ENCODE measurements at places on chromosomes 12 and 14.

DNA sequence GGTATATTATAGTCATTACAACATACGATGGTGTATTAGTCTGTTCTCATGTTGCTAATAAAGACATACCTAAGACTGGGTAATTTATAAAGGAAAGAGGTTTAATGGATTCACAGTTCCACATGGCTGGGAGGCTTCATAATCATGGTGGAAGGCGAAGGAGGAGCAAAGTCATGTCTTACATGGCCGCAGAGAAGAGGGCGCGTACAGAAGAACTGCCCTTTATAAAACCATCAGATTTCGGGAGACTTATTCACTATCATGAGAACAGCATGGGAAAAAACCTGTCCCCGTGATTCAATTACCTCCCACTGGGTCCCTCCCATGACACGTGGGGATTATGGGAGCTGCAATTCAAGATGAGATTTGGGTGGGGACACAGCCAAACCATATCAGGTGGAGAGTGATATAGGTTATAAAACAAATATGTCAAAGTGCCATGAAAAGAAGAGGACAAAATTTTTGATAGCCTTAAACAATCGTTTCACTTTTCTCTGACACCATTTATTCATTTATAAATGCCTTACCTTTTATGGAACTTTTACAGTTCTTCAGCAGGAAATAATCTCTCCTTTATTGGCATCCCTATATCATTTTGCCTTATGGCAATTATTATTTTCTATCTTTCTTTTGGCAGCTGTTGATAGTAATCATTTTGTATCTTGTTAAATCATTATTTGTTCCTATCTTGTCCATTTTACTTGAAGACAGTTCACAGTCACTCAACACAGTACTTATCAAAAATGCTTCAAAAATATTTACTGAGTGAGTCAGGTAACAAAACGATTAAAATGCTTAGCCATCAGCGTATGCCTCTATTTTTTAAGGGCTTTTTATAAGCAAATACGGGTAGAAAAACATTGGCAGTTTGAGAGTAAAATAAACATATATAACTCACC is 196.0 kb downstream of the RAD51B start:
- no peak for DNase-seq

DNA sequence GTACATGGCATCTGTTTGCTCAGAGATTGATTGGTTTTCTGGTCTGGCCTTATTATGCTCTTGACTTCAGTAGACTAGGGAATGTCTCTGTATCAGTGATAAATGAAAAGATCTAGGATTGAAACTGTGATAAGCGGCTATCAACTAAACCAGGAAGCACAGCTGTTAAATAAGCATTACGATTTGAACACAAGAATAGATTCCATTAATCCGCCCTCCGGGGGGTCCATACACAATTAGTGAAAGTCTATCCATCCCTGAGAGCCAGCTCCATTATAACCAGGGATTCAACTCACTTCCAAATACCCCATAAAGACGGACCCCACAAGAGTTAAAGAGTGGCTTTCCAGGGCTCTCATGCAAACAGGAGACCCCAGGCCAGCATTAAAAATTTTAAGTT is 279.0 kb downstream of the GRIN2B start:
- peak; percentile 81 for DNase-seq

- no peak for DNase-seq
Measured at GRCh38 chr12:112409906-112410244, 470 bp upstream of the RPL6 start.

DNA sequence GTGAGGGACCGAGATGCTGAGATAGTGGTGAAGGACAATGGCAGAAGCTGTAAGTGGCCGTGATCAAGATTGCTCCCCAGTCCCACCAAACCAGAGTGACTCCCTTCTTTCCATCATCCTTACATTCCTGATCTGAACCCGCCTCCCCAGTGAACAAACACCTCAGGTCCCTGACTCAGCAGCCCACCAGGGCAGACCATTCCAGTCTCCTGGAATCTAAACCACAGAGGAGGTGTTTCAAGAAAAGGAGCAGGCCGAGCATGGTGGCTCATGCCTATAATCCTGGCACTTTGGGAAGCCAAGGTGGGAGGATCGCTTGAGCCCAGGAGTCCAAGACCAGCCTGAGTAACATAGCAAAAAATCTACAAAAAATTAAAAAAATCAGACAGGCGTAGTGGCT is 6.6 kb downstream of the ERBB3 start:
- DNase-seq = no peak

DNA sequence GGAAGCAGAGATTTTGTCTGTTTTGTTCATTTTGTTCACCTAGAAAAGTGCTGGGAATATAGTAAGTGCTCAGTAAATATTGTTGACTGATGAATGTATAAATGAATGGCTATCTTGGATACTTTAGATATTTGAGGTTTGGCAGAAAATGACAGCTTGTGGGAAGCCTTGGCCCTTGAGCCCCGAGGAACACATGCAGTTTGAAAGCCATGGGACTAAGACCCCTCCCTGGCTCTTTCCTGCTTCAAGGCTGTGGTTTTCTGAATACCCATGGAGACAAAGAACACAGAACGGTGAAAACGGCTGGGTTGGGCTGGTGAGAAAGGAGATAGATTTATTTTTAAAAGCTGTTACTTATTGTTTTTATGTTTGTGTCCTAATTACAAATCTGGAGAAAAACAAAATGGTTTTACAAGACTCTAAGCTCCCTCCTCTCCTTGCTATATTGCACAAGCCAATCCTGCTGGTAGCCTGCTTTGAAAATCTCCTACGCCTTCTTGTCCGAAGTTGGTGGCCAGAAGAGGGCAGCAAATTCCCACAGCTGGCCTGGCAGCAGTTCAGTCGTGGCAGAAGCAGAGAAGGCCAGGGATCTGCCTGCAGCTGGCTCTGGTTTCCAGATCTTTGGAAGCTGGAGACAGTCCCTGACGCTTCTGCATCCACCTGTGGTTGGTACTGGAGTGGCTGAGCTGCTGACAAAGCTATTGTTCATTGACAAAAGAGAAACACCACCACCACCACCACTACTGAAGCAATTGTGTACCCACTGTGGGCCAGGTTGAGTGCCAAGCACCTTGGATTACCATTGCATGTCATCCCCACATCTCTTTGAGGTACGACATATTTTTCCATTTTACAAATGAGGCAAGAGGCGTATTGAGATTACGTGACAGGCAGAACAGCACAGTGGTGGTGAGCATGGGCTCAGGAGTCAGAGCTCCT is 5.2 kb upstream of the KRT85 start:
- DNase-seq = peak; percentile 89

DNA sequence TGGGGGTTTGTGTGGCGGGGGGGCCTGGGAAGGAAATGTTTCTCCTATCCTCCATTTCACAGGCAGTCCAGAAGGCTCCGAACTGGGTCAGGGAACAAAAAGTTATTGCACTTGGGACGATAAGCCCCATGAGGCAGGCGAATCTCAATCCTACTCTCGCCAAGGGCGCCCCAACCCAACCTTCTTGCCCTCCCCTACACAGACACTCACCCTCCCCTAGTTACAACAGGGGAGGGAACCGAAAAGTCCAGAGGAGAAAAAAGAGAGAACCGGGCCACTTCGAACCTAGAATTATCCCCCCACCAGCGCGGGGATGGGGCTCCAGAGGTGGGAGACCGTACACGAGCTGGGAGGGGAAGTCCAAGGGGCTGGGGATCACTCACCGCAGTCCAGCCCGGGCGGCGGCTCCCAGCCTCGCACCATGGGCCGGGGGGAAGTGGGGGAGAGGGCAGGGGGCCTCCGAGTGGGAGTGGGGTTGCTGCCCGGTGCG is 357 bp downstream of the HOMEZ start:
- DNase-seq = no peak

DNA sequence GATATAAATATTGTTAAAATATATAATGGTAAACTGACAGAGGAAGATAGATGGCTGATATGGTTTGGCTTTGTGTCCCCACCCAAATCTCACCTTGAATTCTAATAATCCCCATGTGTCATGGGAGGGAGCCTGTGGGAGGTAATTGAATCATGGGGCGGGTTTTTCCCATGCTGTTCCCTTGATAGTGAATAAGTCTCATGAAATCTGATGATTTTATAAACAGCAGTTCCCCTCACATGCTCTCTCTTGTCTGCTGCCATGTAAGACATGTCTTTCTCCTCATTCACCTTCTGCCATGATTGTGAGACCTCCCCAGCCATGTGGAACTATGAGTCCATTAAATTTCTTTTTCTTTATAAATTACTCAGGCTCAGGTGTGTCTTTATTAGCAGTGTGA is 46.3 kb downstream of the PTCSC3 start:
- DNase-seq = no peak

DNA sequence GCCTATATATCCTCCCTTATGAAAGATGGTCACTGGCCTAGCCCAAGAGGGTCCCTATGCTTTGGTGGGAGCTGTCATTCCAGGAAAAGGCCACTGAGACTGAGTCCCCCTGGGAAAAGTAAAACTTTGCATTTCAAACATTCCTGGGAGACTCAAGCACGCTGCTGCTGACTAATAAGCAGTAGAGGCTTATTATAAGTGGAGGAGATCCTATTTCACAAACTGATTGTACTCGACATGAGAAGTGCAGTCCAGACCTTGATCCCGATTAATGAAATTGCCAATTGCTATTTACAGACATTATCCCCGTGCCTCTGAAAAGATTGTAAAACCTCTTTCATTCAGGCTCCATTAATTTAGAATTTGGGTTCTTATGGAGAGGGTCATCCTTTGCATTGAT is 96.6 kb downstream of the EMP1 start:
- no peak for DNase-seq

GRCh38 chr12:5509557-5509956 is 77.6 kb downstream of the NTF3 start:
- DNase-seq = no peak

DNA sequence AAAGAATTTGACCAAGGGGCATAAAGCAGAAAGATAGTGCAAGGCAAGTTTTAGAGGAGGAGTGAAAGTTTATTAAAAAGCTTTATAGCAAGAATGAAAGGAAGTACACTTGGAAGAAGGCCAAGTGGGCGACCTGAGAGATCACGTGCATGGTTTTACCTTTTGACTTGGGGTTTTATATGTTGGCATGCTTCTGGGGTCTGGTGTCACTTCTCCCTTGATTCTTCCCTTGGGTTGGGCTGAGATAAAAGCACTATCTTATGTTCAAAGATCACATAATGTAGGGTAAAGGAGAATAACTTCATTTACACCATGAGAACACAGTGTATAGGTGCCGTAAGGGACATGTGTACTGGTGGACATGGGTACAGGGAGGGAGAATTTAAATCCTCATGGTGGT is 17.7 kb upstream of the TMEM30B start:
- no peak for DNase-seq

DNA sequence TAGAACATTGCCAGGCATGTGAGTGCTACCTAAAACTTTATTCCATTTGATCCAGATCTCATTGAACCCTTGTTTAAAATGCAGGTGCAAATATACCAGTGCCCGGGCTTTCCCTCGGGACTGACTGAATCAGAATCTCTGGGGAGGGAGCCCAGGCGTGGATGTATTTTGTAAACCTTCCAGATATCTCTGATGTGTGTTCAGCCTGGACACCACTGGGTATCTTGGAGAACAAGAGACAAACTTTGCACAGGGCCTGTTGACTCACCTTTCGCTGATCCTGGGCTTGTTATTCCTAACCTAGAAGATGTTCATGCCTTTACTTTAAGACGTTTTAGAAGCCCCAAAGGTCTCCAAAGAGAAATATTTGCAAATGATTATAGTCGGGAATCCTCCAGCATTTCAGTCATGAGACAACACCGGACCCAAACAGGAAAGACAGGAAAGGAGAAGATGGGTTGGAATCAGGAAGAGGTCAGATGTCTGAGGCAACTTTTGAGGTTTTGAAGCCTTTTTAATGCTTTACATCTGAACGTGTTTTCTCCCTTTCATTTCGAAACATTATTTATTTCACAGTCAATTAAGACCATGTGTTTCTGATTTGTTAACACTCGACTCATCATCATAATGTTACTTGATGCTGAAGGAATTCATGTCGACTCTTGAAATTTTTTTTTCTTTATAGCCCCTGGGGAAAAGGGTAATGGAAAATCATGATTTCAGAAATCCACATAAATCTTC is 118.6 kb downstream of the PLXNC1 start:
- DNase-seq = no peak

- DNase-seq = no peak
Measured at GRCh38 chr12:48489012-48489411, 6.7 kb downstream of the C12orf54 start.

DNA sequence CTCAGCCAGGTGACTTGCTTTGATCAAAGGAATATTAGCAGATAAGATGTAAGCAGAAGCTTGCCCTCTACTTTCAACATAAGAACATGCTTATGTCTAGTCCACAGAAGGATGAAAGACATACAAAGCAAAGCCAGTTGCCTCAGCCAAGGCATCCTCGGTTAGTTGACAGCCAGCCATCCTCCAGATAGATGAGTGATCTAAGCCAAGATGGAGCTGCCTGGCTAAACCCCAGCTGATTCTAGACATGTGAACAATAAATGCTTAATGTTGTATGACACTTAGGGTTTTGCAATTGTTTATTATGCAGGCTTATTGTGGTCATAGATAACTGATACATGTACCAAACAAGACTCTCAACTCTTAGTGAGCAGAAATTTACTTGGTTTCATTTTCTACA is 157.6 kb upstream of the TMTC2 start:
- no peak for DNase-seq

GRCh38 chr14:87935886-87936285 is 57.1 kb downstream of the GALC start:
- no peak for DNase-seq

- DNase-seq = no peak
Measured at GRCh38 chr14:79118291-79118690, 948.1 kb downstream of the NRXN3 start.

- DNase-seq = no peak
Measured at GRCh38 chr14:68257969-68258368, 438.4 kb downstream of the RAD51B start.

GRCh38 chr12:49323524-49324097 is 556 bp downstream of the TROAP start:
- no peak for DNase-seq

- no peak for DNase-seq
Measured at GRCh38 chr12:5203274-5203673, 159.6 kb downstream of the KCNA5 start.

GRCh38 chr14:68111097-68111852 is 291.7 kb downstream of the RAD51B start:
- no peak for DNase-seq

- DNase-seq = no peak
Measured at GRCh38 chr14:22334275-22334577, 254.8 kb downstream of the DAD1 start.

GRCh38 chr12:108349278-108349688 is 10.2 kb upstream of the CMKLR1 start:
- no peak for DNase-seq

DNA sequence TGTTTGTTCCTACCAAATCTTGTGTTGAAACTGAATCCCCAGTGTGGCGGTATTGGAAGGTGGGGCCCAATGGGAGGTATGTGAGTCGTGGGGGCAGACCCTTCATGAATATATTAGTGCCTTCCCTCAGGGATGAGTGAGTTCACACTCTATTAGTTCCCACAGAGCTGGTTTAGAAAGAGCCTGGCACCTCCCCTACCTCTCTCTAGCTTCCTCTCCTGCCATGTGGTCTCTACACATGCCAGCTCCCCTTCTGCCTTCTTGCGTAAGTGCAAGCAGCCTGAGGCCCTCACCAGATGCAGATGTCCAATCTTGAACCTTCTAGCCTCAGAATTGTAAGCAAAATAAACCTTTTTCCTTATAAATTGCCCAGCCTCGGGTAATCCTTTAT is 105.8 kb downstream of the SPTSSA start:
- no peak for DNase-seq
